Natural killer cell treated with Interleukin-12 subunit alpha and Interleukin-12 subunit beta and Interleukin-15 and Interleukin-18, amount 100 ng/mL, for 72 hours (primary cell): ENCODE measurements at places on chromosomes 13 and 19. TPM values are rescaled to one million over a fixed set of nuclear protein-coding genes. Genes with fewer than 3 reads are reported as not detected.

Gene ZNF793
- 4.1 TPM for total RNA-seq

Gene C1QTNF9B
- total RNA-seq: not detected

Gene GJB6
- total RNA-seq: 3.2 TPM

Gene OSCAR
- 0.86 TPM for total RNA-seq

Gene TIMM13
- total RNA-seq: 124 TPM

GRCh38 chr19:28324275-28325060, 888.5 kb downstream of the UQCRFS1 start:
- H3K27ac ChIP-seq: no peak overlapping the region
- H3K4me1 ChIP-seq: peaks cover 4% of the 10 kb centered on the region
- H3K4me3 ChIP-seq: no peak overlapping the region

- no peak overlapping the region for H3K4me3 ChIP-seq
- H3K27ac ChIP-seq: no peak overlapping the region
- no peak for DNase-seq
- no peaks in the 10 kb centered on the region for H3K27me3 ChIP-seq
- H3K4me1 ChIP-seq: no peaks in the 10 kb centered on the region
- H3K36me3 ChIP-seq: no peaks in the 10 kb centered on the region
Measured at GRCh38 chr13:105936816-105937215, 598.6 kb downstream of the EFNB2 start.

GRCh38 chr13:53137779-53138178, 109.2 kb downstream of the OLFM4 start:
- no peaks in the 10 kb centered on the region for H3K36me3 ChIP-seq
- no peak overlapping the region for H3K4me3 ChIP-seq
- no peaks in the 10 kb centered on the region for H3K27me3 ChIP-seq
- H3K4me1 ChIP-seq: no peaks in the 10 kb centered on the region
- H3K27ac ChIP-seq: no peak overlapping the region
